H7 (cell line): ENCODE measurements at places on chromosomes 1 and 21. TPM values are rescaled to one million over a fixed set of nuclear protein-coding genes. Genes with fewer than 3 reads are reported as not detected.

DNA sequence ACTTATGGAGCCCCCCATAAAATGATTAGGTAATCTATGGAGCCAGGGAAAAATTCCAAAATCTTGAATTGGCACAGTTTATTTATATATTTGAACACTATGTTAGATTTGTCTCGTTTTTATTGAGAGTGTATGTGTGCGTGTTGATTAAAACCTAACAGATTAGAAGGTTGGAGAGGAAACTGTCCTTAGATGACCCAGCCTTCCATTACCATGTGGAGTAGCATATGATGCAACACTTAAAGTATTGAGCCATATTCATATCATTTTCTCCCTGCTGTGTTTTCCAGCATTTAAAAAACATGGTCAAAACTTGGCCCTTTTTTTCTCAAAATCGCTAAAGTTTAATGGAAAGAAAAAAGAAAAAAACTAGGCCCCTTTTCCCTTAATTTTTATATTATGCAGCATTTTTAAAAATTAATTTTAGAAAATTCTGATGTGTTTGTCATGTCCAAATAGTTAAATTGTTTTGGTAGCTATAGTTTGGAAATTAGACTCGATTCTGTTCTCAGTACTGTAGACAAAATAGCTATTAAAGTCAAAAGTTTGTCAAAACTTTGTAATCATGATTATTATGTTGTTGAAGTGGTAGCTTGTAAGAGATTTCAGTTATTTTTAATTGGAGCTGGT is 2.3 kb downstream of the LRRC8D start:
- DNase-seq, result no peak

Gene MROH9
- total RNA-seq, result not detected in 2 replicates

Gene ATP1B1
- 35.0 and 41.2 TPM in 2 replicates for total RNA-seq

GRCh38 chr1:223741861-223742260 is 29.5 kb downstream of the CAPN2 start:
- peak; percentile 30 for DNase-seq

Gene KCNJ15
- total RNA-seq, result 0.33 TPM in 1 of 2 replicates, not detected in the other

GRCh38 chr1:1631782-1632420 is at the start of gene MMP23B:
TSS of gene MMP23B (plus strand) at chr1:1632173. CDS start at chr1:1632219, 46 bp downstream.
- peak; percentile 98 for DNase-seq

GRCh38 chr1:14614341-14614740 is 15.9 kb downstream of the KAZN start:
- no peak for DNase-seq

DNA sequence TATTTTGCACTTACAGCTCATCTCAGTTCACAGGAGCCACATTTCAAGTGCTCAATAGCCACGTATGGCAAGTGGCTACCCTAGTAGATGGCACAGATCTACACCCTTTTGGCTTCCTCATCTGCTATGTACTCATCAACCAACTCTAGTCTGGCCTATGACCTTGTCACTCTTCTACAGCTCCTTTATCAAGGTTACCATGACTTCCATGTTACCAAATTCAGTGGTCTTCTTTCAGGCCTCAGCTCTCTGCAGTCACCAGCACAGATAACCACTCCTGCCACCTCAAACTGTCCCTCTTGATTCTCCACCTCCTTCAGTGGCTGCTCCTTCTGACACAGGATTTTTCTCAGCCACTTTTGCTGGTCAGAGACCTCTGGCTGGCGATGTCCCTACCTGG is 11.7 kb upstream of the USP48 start:
- DNase-seq, result no peak

Gene PAQR6
- 6.1 and 11.5 TPM in 2 replicates for total RNA-seq

DNA sequence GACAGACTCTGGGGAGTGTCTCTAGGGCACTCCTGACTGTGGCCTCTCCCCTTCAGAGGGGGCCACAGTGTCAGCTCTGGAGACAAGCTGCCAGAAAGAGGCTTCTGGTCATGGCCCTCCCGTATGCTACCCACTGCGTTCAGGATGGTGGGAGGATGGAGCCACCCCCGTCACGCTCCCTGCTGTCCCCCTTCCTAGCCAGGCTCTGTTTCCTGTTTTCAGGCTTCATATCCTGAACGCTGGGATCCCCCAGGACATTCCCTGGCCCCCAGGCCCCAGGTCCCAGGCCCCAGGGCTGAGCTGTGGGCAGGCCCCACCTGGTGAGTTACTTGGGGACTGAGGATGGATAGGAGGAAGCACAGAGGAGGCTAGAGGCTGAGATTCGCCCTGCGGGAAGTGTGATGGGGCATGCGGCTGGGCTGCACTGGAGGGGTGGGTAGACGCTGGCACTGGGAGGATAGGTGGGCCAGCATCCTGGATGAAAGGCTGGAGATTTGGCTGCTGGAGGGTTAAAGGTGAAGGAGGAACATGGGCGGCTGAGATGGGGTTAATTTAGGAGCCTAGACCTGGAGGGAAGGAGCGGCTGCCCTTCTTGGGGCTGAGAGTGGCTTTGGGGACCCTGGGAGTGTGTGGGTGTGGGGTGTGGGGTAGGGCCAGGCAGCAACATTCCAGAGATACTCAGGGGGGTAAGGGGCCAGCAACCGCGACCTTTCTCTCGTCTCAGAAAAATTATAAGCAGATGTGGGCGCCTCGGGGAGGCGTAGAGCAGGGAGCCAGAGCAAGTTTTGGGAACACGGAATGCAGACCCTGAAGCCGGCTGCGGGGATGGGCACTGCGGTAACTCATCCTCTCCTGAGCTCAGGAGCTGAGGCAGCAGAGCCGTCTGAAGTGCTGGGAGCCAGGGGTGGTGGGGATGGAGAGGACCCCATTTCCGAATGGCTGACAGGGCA is 8.7 kb downstream of the PEAR1 start:
- no peak for DNase-seq

GRCh38 chr1:15423355-15424077 is 13.8 kb downstream of the EFHD2 start:
- no peak for DNase-seq

Gene TMEM82
- 1.00 and 2.2 TPM in 2 replicates for total RNA-seq

Gene MPZL1
- total RNA-seq, result 99.9 and 104 TPM in 2 replicates

GRCh38 chr1:156423422-156424352 is 54.7 kb downstream of the RHBG start:
- DNase-seq, result no peak

GRCh38 chr1:7616953-7617352 is 154.1 kb upstream of the VAMP3 start:
- no peak for DNase-seq

- peak; percentile 65 for DNase-seq
Measured at GRCh38 chr1:96596226-96596922, 125.2 kb upstream of the PTBP2 start.

Gene GUCA2B
- total RNA-seq, result not detected in 2 replicates
